Caki2 (cell line): ENCODE measurements at places on chromosomes 12 and 14.

GRCh38 chr14:106276326-106277267, 750.2 kb downstream of the TMEM121 start:
- no peak for DNase-seq

DNA sequence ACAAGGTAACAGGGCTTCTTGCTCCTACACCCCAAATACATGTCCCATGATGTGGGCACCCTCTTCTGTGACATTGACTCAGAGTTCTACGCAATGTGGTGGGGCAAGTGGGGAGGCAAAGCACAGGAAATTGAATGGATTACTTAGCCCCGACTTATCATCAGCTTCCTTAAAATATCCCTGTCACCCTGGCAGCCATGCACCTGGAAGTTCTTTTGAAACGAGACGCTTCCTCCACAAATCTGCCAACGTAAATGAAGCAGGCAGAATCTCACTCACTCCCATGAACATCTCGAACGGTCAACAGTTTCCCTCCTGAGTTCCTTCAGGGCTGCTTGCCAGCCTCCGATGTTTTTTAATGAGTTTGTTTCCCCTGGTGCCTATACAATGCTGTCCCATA, 33.5 kb downstream of the RNFT2 start:
- DNase-seq = no peak

GRCh38 chr12:32261638-32262037, 137.7 kb upstream of the FGD4 start:
- DNase-seq = no peak

GRCh38 chr12:76914102-76914859, 35.5 kb upstream of the CSRP2 start:
- no peak for DNase-seq

DNA sequence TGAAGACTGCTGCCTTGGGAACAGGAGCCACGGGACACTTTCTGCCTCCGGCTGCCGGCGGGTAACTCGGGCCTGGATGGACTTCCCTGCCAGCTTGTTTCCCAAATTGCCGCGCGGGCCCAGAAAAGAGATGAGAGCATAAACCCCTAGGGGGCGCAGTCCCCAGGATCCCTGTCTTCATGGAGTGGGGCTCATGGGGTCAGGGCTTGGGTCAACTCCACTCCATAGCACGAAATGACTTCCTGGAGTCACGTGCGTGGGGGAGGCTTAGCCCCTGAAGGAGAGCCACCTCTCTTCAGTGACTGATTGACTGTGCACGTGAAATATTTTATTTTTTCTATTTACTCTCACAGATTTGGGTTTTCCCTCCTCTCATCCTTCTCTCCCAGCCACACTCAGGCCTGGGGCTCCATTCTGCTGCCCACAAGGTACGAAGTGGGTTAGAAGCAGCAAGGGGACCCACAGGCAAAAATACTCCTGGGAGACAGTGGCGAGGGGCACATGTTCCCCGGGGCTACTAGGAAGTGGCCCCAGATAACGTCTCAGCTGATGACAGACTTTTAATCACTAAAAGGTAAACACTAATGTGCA, 10.0 kb downstream of the PGF start:
- DNase-seq = no peak

DNA sequence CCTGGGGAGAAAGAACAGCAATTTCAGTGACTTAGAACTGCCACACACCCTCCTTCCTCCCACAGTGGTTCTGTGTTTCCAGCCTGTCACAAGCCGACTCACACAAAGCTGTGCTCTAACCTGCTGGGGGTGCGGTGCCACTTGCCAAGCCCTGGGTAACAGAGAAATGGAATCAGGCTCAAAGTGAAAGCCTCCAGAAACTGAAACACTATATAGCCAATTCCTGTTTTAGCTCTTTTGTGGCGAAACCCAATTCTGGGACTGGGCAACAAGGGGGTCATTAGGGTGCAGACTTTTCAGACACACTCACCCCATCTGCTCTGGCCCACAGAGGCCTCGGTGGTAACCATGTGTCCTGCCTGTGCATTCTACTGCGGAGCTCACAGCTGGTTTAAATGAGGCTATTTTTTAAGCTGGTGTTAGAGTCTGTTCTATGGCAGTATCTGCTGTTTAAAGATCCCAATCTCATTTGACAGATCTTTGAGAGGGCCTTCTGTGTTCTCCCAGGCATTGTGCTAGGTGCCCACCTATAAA, 15.2 kb upstream of the ACTR6 start:
- DNase-seq = no peak

DNA sequence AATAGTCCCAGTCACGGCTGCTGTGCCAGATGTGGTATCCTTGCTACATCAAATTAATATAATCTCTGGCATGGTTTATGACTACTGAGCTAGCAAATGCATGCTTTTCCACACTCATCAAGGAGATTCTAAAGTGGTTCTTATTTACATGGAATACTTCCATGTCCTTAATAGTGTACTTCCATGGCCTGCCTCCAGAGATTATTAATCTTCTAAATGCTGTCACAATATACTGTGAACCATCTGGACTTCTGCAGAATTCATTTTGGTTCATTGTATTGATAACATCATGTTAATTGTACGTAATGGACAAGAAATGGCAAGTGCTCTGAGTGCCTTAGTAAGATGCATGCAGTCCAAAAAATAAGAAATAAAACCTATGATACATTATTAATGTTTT, 230.8 kb downstream of the NUAK1 start:
- DNase-seq = no peak
